ENCODE measurements at places on chromosomes 11 and 22. TPM values are rescaled to one million over a fixed set of nuclear protein-coding genes. Genes with fewer than 3 reads are reported as not detected.

DNA sequence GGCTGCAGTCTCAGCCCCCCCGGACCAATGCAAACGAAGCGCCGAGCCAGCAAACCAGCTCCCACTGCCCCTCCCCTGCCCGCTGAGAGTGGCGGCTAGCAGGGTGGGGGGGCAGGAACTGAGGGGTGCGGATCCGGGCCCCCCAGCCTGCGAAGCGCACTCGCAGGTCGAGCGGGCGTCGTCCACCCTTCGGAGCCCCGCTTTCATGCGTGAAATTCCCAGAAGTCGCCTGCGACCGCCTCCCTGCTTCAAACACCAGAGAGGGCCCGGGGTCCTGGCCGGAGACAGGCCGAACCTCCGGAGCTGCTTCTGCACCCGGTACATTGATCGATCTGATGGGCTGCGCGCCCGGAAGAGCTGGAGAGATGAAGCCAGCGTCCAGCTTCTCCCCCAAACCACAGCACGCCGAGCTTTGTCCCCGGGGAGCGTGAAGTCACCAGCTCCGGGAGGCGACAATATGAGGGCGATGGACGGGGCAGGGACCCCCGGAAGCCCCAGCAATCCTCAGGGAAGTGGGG lies 646 bp upstream of the PATZ1 start:
- DNase-seq: peak; percentile 38

DNA sequence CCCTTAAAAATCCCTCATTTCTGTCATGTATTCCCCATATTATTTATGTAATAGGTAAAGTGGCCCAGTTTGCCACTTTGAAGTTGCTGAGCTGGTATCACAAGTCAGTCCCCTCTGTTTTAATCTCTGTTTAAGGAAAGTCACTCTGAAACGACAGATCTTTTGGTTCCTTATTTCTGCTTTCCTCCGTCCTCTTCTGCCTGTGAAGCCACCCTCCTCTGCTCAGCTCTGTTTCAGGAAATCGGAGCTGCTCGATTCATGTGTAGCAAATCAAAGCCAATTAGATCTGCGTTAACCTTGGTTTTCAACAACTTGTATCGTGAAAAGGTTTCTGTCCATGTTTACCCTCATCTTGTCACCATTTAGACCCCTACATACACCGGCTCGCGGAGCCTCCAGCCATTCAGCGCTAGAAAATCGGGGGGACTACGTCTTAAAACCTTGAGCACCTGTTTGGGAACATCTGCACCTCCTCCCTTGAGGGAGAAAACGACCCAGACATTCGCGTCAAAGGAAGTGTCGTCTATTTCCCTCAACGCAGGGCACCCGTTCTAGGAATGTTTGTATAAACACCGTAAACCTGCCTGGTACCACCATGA lies 576 bp upstream of the SC5D start:
- no peak for DNase-seq

GRCh38 chr22:36505998-36506635 lies 723 bp downstream of the FOXRED2 start:
- DNase-seq: no peak

- no peak for DNase-seq
Observed at GRCh38 chr11:31802990-31803812, 7.9 kb downstream of the PAX6 start.

- DNase-seq: no peak
Observed at GRCh38 chr11:120756931-120757330, 245.4 kb downstream of the GRIK4 start.

GRCh38 chr11:127075758-127076157 lies 75.2 kb upstream of the KIRREL3 start:
- no peak for DNase-seq

- peak; percentile 56 for DNase-seq
Observed at GRCh38 chr22:38924347-38924952, 33.0 kb upstream of the APOBEC3A start.

DNA sequence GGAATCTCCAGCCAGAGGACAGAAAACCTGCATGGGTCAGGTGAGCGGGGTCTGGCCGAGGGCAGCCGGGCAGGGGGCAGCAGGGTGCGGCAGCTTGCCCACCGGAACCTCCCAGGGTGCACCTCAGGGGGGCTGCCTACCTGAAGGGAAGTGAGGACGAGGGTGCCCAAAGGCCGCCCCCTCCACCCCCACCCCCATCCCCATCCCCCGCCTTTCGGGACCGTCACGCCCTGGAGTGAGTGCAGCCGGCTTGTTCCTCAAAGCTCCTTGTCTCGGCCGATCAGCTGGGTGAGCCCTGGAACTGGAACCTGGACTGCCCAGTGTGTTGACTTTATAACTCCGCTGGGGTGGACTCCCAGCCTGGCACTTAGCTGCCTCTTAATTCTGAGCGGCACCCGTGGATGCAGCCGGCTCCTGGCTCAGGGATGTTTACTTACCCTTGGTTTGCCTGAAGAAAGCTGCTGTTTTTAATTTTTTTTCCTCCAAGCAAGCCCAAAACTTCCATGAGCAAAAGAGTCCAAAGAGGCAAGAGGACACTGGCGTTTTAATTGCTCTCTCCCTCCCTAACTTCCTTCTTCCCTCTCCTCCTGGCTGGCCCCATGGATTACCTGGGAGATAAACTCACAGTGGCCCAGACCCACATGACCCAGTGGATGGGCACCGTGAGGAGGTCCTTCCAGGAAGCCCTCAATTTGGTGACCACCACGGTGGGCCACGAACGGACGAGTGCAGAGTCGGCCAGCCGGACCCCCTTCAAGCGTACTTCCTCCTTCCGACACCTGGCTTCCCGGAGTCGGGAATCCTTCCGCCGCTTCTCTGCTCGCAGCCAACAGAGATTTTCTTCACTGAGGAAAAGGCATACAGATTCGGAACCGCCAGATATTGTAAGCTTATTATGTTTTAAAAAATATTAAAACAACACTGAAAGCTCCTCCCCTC lies 87.8 kb upstream of the CRYBB3 start:
- no peak for DNase-seq

DNA sequence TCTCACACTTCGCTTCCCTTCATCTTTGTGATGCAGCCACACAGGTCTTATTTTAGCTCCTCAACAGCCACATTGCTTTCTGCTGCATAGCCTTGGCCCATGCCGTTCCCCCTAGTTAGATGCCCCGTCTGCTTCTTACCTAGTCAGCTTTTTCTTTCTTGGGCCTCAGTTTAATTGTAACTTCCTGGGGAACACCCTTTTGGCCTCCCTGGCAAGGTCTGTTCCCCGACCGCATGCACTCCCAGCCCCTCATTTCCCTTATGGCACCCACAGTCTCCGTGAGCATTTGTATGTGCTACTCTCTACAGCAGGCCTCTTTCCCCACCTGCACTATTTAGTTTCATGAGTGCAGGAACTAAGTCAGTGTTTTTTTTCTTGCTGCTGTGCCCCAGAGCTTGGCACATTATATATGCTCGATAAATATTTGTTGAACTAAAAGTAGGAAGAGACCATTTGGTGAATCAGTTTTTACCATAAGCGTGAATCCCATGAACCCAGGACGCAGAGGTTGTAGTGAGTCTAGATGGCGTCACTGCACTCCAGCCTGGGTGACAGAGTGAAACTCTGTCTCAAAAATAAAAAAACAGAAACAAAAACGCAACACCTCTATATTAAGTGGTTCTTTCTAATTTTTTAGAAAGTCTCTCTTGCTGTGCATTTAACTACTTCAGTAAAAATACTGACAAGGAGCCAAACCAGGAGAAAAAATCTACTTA lies 38.5 kb downstream of the TNRC6B start:
- no peak for DNase-seq

GRCh38 chr11:122686111-122686510 lies 30.6 kb downstream of the UBASH3B start:
- DNase-seq: no peak

DNA sequence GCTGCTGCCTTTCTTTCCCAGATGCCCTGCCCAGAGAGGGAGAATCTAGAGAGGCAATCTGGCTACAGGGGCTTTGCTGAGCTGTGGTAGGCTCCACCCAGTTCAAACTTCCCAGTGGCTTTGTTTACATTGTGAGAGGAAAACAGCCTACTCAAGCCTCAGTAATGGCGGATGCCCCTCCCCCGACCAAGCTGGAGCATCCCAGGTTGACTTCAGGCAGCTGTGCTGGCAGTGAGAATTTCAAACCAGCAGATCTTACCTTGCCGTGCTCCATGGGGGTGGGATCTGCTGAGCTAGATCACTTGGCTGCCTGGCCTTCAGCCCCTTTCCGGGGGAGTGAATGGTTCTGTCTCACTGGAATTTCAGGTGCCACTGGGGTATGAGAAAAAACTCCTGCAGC lies 12.2 kb downstream of the BDNF start:
- no peak for DNase-seq

GRCh38 chr11:135075740-135076139 lies 663.7 kb upstream of the B3GAT1 start:
- DNase-seq: peak; percentile 55

DNA sequence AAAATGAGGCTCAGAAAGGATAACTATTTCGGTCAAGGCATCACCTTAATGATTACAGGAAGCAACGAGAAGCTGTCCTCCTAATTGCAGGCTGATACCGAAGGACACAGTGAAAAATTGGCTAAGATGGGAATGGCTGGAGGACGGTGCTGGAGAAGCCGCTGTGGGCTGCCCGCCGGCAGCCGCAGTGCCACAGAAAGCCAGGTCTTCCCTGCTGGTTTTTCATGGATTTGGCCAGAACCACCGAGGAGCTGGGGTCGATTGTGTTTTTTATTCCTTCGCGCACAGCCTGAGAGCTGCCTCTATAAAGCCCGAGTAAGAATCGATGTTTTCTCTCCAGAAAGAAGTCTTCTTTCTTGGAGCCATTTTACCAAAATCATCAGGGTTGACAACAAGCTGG lies 1484.2 kb downstream of the BRD1 start:
- DNase-seq: no peak

DNA sequence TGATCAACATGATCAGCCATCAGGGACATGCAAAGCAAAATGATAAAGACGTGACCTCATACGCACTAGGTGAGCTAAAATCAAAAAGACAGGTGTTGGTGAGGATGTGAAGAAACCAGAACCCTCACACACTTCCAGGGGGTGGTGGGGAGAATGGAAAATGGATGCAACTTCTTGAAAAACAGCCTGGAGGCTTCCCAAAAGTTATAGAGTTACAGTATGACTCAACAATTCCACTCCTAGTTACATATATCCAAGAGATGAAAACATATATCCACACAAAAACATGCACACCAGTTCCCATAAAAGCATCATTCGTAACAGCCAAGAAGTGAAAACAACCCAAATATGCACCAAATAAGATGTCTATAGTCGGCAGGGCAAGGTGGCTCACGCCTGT lies 42.1 kb upstream of the APLNR start:
- DNase-seq: no peak

DNA sequence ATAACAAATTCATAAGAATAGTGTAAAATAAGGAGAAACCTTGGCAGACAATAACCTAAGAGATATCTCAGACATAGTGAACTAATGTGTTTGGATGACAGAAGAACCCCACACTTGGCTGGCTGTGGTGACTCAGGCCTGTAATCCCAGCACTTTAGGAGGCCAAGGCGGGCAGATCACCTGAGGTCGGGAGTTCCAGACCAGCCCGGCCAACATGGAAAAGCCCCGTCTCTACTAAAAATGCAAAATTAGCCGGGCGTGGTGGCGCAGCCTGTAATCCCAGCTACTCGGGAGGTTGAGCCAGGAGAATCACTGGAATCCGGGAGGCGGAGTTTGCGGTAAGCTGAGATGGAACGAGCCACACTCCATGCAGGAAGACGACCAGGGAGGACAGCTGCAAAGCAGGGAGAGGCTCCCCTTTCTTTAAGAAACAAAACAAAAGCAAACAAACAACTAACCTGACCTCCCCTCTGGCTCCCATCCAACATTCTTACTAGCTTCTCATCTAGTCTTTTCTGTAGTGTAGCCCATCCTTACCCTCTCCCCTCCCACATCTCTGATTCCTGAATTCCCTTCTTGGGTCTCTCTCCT lies 84.2 kb downstream of the ZNF280B start:
- no peak for DNase-seq

DNA sequence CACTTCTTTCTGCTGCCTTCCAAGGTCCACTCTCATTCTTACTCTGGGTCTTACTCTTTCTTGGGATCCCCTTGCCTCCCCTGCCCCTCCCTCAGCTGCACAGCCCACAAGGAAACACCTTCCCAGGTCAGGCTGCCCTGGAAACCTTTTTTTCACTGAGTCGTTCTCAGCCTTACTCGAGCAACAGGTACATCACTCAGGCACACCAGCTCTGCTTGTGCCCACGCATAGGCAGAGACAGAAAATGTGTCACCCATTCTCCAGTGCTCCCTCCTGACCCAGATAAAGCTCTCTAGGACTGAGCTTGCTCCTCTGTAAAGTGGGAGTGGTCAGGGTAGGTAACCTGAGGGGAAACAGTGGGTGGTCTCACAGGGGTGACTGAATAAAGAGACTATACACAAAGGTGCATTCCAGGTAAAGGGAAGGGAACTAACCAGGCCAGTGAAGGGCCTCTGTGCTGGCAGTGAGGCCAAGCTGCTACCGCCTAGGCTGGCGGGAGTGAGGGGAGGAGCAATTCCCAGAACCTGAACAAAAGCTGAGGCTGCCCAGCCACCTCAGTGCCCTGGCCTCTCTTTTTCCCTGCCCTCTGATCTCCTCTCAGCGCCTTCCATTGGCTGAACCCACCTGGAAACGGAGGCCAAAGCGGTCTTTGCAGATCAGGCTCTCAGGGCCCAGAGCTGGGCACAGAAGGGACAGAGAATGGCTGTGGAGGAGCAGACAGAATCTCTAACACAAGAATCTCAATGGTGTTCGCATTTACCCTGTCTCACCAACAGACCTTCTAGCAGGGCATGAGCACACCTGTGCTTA lies 15.9 kb downstream of the PRG3 start:
- no peak for DNase-seq

Gene TRIOBP
- 22.4 TPM for total RNA-seq

Gene SMIM35
- total RNA-seq: not detected

Gene ZNRF3
- total RNA-seq: 4.6 TPM

Measured in SK-MEL-5 (cell line).